ENCODE measurements at places on chromosomes 6 and 20. TPM values are rescaled to one million over a fixed set of nuclear protein-coding genes. Genes with fewer than 3 reads are reported as not detected.

GRCh38 chr20:37277253-37277593 is 12.2 kb upstream of the MANBAL start:
- peaks cover 5% of the 10 kb centered on the region for H3K4me1 ChIP-seq
- H3K36me3 ChIP-seq = no peaks in the 10 kb centered on the region
- no peak overlapping the region for H3K4me3 ChIP-seq
- DNase-seq = no peak
- peak overlapping the region; percentile 79 for H3K27ac ChIP-seq

- no peak overlapping the region for H3K4me3 ChIP-seq
- no peak overlapping the region for H3K27ac ChIP-seq
- no peak for DNase-seq
- no peaks in the 10 kb centered on the region for H3K27me3 ChIP-seq
- no peaks in the 10 kb centered on the region for H3K36me3 ChIP-seq
These were observed 302.3 kb downstream of the PLCB1 start for GRCh38 chr20:8434326-8434876.

DNA sequence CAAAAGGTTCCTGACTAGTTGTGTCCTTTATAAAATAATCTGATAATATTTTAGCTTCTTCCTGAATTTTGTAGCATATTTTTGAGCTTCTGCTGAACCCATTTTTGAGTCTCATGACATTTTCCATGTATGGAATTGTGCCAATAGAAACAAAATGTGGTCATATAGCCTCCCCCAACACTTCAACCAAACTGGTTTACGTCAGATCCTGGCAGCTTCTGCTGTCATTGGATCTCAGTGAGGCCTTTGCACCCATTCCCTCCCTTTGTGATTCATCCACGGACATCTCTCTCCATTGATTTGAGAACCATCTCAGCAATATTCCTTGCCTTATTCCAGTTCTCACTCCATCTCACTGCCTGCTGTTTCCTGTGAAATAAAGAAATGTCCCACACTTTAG is 166.0 kb upstream of the PROKR2 start:
- no peak overlapping the region for H3K27ac ChIP-seq
- no peak overlapping the region for H3K4me3 ChIP-seq
- no peaks in the 10 kb centered on the region for H3K36me3 ChIP-seq
- H3K27me3 ChIP-seq = no peaks in the 10 kb centered on the region

GRCh38 chr6:93123585-93123984 is 295.8 kb downstream of the EPHA7 start:
- H3K4me3 ChIP-seq = no peak overlapping the region
- DNase-seq = no peak
- no peaks in the 10 kb centered on the region for H3K36me3 ChIP-seq
- H3K27me3 ChIP-seq = no peaks in the 10 kb centered on the region
- H3K4me1 ChIP-seq = no peaks in the 10 kb centered on the region
- H3K27ac ChIP-seq = no peak overlapping the region

GRCh38 chr6:101429270-101429669 is 35.8 kb downstream of the GRIK2 start:
- DNase-seq = no peak
- H3K27ac ChIP-seq = no peak overlapping the region
- H3K4me3 ChIP-seq = no peak overlapping the region
- H3K4me1 ChIP-seq = no peaks in the 10 kb centered on the region

Gene ECT2L
- 0.17 TPM for polyA plus RNA-seq

All from ovary (tissue), 10 donors.